ENCODE measurements at places on chromosomes 5 and 9.

DNA sequence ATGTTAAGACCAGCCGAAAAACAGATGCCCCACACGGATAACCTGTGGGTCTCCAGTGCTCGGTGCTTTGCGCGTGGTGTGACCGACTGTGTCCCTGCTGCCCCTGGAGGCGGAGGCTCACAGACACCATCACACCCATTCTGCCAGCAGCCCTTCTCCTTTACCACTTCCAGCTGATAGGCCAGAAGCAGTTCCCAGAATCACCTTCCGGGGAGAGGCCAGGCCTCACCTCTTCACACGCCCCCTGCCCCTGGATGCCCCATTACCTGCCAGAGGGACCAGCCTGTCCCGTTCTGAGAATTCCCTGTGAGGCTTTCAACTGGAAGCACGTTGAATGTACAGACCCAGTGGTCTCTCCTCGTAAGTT, 21.6 kb upstream of the LRRC14B start:
- no peak for DNase-seq

DNA sequence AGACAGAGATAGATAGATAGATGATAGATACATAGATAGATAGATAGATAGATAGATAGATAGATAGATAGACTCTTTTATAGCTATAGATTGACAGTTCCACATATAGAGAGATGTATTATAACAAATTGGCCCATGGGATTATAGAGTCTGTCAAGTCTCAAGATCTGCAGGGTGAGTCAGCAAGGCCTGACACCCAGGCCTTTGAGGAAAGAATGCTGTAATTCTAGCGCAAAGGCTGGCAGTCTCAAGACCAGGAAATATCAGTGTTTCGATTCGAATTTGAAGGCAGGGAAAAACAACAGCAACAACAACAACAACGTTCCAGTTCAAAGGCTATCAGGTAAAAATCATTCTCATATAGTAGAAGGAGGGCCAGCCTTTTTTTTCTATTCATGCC, 339.2 kb upstream of the CDH9 start:
- no peak for DNase-seq

DNA sequence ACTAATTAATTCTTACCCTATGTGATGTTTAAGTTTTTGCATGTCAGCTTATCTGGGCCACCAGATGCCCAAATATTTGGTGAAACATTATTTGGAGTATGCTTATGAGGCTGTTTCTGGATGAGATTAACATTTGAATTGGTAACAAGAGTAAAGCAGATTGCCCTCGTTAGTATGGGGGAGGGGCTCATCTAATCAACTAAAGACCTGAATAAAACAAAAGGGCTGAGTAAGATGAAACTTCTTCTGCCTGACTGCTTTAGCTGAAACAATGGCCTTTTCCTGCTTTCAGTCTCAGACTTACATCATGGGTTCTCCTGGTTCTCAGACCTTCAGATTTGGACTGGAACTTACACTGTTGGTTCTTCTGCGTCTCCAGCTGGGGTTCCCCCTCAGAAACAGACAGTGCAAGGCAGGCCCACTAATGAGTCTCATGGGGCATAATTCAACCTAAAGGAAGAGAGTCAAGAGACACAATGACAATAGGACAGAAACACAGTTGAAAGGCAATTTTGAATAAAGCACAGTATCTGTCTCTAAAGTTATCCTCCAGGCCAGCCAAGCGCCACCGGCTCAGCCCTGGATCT, 288.4 kb downstream of the CAAP1 start:
- no peak for DNase-seq

DNA sequence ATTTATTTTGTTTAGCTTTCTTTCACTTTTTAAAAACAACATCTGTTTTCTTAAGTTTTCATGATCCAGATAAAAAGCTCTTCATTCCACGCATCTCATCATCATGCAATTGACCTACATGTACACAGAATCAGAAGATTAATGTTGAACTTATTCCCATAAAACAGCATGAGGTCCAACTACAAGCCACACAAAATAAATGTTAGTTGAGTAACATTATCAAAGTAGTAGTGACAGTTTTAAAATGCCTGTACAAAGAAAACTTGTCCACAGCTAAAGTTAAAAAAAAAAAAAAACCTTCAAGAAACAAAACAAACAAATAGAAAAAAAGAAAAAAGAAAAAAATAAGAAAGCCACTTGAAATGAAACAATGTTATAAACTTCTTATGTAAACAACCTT, 846.3 kb downstream of the TLE1 start:
- DNase-seq, result no peak
